ENCODE measurements at places on chromosomes 16 and 17. TPM values are rescaled to one million over a fixed set of nuclear protein-coding genes. Genes with fewer than 3 reads are reported as not detected.

ALDH3A1 gene
- 0.27 TPM for total RNA-seq

CES4A gene
- 6.2 TPM for total RNA-seq

USP43 gene
- total RNA-seq = not detected

EVPLL gene
- not detected for total RNA-seq

GPR139 gene
- total RNA-seq = not detected

MYLK3 gene
- 304 TPM for total RNA-seq

KRT25 gene
- total RNA-seq = not detected

PCTP gene
- total RNA-seq = 19.1 TPM

KRTAP2-4 gene
- total RNA-seq = not detected

LLGL2 gene
- total RNA-seq = 3.6 TPM

DLX3 gene
- not detected for total RNA-seq

FASN gene
- 23.0 TPM for total RNA-seq

KRTAP4-6 gene
- not detected for total RNA-seq

NPTX1 gene
- total RNA-seq = not detected

SPNS2 gene
- 10.4 TPM for total RNA-seq

ABCA6 gene
- 29.7 TPM for total RNA-seq

C16orf92 gene
- total RNA-seq = not detected

CCL7 gene
- total RNA-seq = not detected

C1QTNF1 gene
- 143 TPM for total RNA-seq

CCL16 gene
- total RNA-seq = not detected

FAM171A2 gene
- 0.62 TPM for total RNA-seq

TBC1D3B gene
- 2.2 TPM for total RNA-seq

ABCC11 gene
- not detected for total RNA-seq

DNASE1L2 gene
- 0.35 TPM for total RNA-seq

EXOC3L1 gene
- 2.3 TPM for total RNA-seq

TBC1D3D gene
- not detected for total RNA-seq

STH gene
- not detected for total RNA-seq

INCA1 gene
- total RNA-seq = 2.8 TPM

MAF gene
- total RNA-seq = 19.6 TPM

DRC3 gene
- 1.4 TPM for total RNA-seq

Measured in Right ventricle myocardium superior (tissue), 1 donor.